ENCODE measurements at places on chromosomes 1 and 21. TPM values are rescaled to one million over a fixed set of nuclear protein-coding genes. Genes with fewer than 3 reads are reported as not detected.

Gene CHML
- 18.5 TPM for polyA plus RNA-seq

Gene PKP1
- not detected for polyA plus RNA-seq

Gene ETV3L
- polyA plus RNA-seq, result not detected

Gene FCRL6
- polyA plus RNA-seq, result not detected

Gene ASCL5
- not detected for polyA plus RNA-seq

Gene ABCG1
- polyA plus RNA-seq, result 17.1 TPM

Gene SPRR3
- not detected for polyA plus RNA-seq

Gene ATP6V1G3
- polyA plus RNA-seq, result not detected

Gene SOAT1
- 5.7 TPM for polyA plus RNA-seq

Gene LRRC38
- not detected for polyA plus RNA-seq

Gene NBPF19
- polyA plus RNA-seq, result 2.3 TPM

Gene EPHA10
- 39.4 TPM for polyA plus RNA-seq

Gene DYNLT4
- polyA plus RNA-seq, result not detected

Gene LCE5A
- polyA plus RNA-seq, result not detected

Gene SLAMF9
- polyA plus RNA-seq, result not detected

Gene ADGRL2
- polyA plus RNA-seq, result 162 TPM

Gene FMO5
- not detected for polyA plus RNA-seq

Gene CSF3R
- polyA plus RNA-seq, result not detected

Gene CD1B
- polyA plus RNA-seq, result not detected

Gene TNFAIP8L2
- not detected for polyA plus RNA-seq

Gene CTTNBP2NL
- 12.5 TPM for polyA plus RNA-seq

Measured in neural cell (in vitro differentiated cells).